Fibroblast of the aortic adventitia (primary cell): ENCODE measurements at places on chromosomes 13 and 19. TPM values are rescaled to one million over a fixed set of nuclear protein-coding genes. Genes with fewer than 3 reads are reported as not detected.

ICAM5 gene
- total RNA-seq: 1.2 and 4.4 TPM in 2 replicates

SIGLEC10 gene
- not detected in 2 replicates for total RNA-seq

ZNF506 gene
- 7.1 and 14.8 TPM in 2 replicates for total RNA-seq

HS6ST3 gene
- 0.36 TPM in 1 of 2 replicates, not detected in the other for total RNA-seq

ZNF878 gene
- not detected in 2 replicates for total RNA-seq

FGF21 gene
- not detected in 2 replicates for total RNA-seq

THAP8 gene
- 2.5 and 4.1 TPM in 2 replicates for total RNA-seq

EBPL gene
- total RNA-seq: 37.1 and 47.0 TPM in 2 replicates

NTF4 gene
- not detected in 2 replicates for total RNA-seq

PROZ gene
- not detected in 2 replicates for total RNA-seq

S1PR4 gene
- not detected in 2 replicates for total RNA-seq

ZNF98 gene
- not detected in 2 replicates for total RNA-seq

ZNF578 gene
- total RNA-seq: 2.6 and 3.5 TPM in 2 replicates

GET3 gene
- total RNA-seq: 61.2 and 84.5 TPM in 2 replicates

GRIK5 gene
- 0.08 and 0.18 TPM in 2 replicates for total RNA-seq

PLK5 gene
- total RNA-seq: not detected in 2 replicates

ATP8A2 gene
- under 0.01 TPM in 1 of 2 replicates, not detected in the other for total RNA-seq

KLK12 gene
- total RNA-seq: not detected in 2 replicates
